Tibial artery (tissue), 4 donors: ENCODE measurements at places on chromosomes 6 and 20.

DNA sequence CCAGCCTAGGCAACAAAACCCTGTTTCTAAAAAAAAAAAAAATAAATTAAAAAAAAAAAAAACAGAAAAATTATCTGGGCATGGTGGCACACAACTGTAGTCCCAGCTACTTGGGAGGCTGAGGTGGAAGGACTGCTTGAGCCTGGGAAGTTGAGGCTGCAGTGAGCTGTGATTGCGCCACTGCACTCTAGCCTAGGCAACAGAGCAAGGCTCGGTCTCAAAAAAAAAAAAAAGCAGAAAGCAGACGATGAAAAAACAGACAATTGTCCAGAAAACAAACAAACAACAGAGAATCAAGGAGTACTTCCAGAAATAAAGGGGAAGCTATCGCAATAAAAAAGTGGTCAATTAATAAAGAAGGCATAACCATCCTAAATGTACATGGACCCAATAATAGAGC lies 229.4 kb downstream of the GMDS start:
- H3K4me3 ChIP-seq: no peak overlapping the region

DNA sequence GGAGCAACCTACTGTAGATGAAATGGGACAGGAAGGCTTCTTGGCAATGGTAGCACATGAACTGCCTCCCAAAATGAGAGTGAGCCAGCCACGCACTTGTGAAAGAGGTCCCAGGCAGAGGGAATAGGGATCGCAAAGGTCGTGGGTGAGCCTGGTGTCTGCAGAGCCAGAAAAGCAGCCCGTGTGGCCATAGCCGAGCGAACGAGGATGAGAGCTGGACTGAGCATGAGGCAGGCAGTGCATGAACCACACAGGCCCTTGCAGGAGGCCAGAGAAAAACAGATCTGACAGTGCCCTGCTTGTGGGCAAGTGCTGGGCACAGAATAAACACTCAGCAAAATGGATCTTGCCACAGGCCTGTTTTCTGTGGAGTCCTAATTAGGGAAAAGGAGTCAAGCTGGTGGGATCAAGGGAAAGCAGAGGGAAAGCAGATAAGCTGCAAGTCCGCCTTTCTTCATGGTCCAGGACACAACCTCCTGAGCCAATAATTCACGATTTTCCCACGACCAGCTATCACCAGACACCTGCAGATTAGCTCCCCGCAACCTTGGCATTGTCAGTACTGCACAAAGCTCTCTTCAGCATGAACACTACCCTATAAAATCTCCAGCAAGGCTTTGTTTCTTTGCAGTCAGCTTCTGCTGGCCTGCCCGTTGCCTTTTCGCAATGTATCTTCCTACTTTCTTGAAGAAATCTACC lies 44.0 kb downstream of the GCNT2 start:
- no peaks in the 10 kb centered on the region for H3K36me3 ChIP-seq
- H3K4me1 ChIP-seq: no peaks in the 10 kb centered on the region
- H3K27ac ChIP-seq: no peak overlapping the region
- H3K4me3 ChIP-seq: no peak overlapping the region
- H3K27me3 ChIP-seq: no peaks in the 10 kb centered on the region

DNA sequence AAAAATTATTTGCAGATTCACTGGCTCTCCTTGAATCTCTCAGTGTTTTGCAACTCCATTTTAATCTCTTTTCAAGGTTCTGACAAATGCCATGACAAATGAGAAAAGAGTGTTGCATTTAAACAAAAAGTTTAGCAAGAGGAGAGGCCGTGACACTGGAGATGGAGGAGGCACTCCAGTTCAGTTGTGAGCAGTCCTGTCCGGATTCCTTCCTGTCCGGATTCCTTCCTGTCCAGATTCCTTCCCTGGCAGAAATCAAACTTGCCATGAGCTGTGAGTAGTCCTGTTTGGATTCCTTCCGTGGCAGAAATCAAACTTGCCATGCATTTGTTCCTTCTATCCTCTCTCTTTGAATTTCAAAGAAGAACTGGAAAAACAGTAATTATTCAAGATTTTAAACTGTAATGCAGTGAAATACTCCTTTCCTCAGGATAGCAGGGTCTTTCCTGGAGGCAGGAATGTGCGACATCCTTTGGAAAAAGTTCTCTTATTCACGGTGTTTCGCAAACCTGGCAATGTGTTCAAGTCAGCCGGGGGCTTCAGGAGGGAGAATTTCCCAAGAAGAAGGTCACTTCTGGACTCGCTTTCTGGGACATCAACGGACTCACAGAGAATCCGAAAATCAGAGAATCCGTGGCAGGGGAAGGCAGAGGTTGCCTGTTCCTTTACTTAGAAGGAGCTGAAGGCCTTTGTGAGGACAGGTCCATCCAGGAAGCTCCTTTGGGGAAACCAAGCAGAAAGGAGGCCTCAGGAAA lies 48.7 kb upstream of the DACT2 start:
- no peak overlapping the region for H3K4me3 ChIP-seq
- no peaks in the 10 kb centered on the region for H3K4me1 ChIP-seq
- H3K27ac ChIP-seq: no peak overlapping the region
- no peaks in the 10 kb centered on the region for H3K36me3 ChIP-seq

DNA sequence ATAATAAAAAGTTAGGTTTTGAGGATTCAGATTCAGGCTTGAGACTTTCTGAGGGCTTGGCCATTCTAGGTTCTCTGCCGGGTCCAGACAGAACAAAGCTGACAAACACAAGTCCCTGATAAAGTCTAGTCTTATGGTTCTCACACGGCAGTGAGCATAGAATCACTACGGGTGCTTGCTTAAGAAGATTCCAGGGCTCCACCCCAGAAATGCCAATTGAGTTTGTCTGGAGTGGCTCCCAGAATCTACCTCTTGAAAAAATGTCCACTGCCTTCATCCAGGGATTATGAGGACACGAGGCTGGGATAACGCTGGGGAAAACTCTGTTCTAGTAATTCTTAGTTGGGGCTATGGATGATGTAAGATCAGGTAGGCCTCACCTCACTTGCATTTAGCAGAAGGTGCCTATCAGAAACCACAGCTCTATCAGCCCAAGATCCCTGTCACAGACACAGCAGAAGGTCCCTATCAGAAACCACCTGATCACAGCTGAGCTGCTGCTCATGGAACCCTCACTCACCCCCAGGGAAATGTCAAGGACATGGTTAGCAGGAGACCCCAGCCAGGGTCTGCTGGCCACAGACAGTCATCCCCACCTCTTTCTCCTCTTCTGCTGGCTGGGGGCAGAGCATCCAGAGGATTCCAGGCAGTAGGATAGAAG lies 52.3 kb downstream of the RAB44 start:
- H3K27me3 ChIP-seq: no peaks in the 10 kb centered on the region
- no peak overlapping the region for H3K4me3 ChIP-seq
- H3K27ac ChIP-seq: no peak overlapping the region
- DNase-seq: no peak

DNA sequence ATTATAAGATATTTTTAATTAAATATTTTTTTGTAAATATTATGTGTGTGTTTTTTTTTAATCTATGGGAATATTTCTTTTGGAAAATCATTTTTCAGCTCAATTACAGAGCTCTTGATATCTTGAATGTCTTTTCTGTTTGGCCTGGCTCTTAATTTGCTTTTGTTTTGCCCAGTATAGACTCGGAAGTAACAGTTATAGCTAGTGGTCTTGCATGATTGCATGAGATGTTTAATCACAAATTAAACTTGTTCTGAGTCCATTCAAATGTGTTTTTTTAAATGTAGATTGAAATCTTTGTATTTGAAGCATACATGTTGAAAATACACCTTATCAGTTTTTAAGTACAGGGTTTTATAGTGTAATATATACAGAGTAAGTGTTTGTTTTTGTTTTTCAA lies 2.6 kb downstream of the ID4 start:
- no peak for DNase-seq
- H3K27me3 ChIP-seq: no peaks in the 10 kb centered on the region
- peak overlapping the region; percentile 97 for H3K27ac ChIP-seq
- peaks cover 11% of the 10 kb centered on the region for H3K4me1 ChIP-seq
- H3K4me3 ChIP-seq: peak overlapping the region; percentile 74

GRCh38 chr6:112951829-112952228 lies 604.7 kb downstream of the RFPL4B start:
- no peak overlapping the region for H3K4me3 ChIP-seq
- no peak for DNase-seq
- no peaks in the 10 kb centered on the region for H3K36me3 ChIP-seq
- H3K27me3 ChIP-seq: no peaks in the 10 kb centered on the region

DNA sequence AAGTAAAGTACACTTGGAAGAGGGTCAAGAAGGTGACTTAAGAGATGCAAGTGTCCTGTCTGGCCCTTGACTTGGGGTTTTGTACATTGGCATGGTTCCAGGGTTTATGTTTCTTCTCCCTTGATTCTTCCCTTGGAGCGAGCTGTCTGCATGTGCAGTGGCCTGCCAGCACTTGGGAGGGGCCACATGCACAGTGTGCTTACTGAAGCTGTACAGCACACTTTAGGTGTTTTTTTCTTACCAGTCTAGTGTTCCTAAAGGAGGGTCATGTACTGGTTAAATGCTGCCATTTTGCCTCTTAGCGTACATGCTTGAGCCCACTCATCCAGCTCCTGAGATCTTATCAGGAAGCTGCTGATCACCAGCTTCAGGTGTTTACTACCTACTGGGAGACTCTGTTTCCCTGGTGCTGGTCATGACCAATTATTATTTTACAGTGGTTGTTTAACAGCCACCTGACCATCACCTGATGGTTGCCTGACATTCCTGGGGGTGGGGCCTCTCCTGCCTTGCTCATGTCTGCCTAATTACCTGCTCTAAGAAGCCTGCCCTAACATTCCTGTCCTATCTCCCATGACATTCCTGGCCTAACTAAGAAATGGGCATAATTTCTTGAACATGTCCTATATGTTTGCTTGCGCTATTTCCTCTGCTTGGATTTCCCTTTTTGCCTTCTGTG lies 182.9 kb downstream of the MCHR2 start:
- no peak for DNase-seq
- no peak overlapping the region for H3K27ac ChIP-seq
- no peaks in the 10 kb centered on the region for H3K36me3 ChIP-seq

GRCh38 chr20:16224836-16225235 lies 348.4 kb downstream of the KIF16B start:
- no peaks in the 10 kb centered on the region for H3K27me3 ChIP-seq
- no peaks in the 10 kb centered on the region for H3K36me3 ChIP-seq
- no peak overlapping the region for H3K27ac ChIP-seq
- no peak overlapping the region for H3K4me3 ChIP-seq
- no peaks in the 10 kb centered on the region for H3K4me1 ChIP-seq

DNA sequence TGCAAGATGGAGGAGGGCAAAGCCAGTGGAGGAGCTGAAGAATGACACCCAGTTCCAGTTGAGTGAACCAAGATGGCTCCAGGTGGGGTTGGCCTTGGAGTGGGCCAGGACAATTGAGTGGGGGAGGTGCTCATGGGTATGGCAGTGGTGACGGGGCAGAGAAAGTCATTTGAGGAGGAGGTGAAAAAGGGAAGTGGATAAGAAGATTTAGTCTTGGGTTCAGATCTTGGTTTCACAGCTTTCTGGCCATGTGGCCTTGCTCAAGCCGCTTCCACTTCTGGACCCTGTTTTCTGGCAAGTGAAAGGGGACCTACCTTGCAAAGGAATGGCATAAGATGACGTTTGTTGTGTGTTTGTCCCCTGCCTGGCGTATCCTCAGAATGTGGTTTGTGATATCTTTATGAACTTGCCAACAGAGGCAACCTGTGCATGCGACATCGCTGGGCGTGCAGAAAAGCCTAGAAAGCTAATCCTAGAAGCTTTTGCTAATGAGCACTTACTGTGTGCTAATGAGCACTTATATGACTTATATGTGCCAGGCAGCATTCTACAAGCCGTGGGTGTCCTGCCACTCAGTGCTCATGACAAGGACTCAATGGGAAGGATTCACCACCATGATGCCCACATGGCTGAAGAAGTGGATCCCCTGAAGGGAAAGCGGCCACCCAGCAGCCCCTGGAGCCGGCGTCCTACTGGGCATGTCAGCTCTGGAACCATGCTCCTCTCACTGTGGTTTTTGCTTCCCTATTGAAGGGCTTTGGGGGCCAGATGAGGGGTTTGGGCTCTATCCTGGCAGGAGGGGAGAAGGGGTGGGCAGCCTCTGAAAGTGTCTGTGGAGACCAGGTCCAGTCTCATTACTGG lies 23.6 kb upstream of the STX16 start:
- H3K27me3 ChIP-seq: no peaks in the 10 kb centered on the region
- H3K4me3 ChIP-seq: no peak overlapping the region
- no peaks in the 10 kb centered on the region for H3K36me3 ChIP-seq
- H3K27ac ChIP-seq: no peak overlapping the region

GRCh38 chr6:92196325-92196724 lies 1223.0 kb downstream of the EPHA7 start:
- no peaks in the 10 kb centered on the region for H3K36me3 ChIP-seq
- no peak overlapping the region for H3K4me3 ChIP-seq
- no peaks in the 10 kb centered on the region for H3K27me3 ChIP-seq
- no peaks in the 10 kb centered on the region for H3K4me1 ChIP-seq
- H3K27ac ChIP-seq: no peak overlapping the region

GRCh38 chr6:149335924-149336608 lies 18.6 kb downstream of the TAB2 start:
- H3K4me3 ChIP-seq: no peak overlapping the region
- H3K36me3 ChIP-seq: no peaks in the 10 kb centered on the region
- DNase-seq: no peak

DNA sequence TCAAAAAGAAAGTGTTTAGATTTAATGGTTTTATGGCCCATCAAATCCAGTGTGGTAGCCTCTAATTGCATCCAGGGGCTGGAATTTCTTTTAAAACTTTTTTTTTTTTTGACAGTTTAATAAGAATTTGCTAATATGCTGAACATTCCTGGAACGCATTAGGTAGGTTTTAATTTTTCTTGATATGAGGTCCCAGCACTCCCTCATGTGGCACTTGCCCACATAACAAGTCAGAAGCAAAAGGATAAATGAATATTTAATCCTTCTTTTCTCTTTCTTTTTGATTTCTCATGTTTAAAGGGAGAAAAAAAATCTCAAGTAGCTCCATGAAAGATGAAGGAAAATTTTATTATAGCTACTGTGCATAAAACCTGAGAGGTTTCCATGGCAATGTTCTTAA lies 13.5 kb downstream of the HAO1 start:
- no peak for DNase-seq
- no peaks in the 10 kb centered on the region for H3K36me3 ChIP-seq
- H3K27ac ChIP-seq: no peak overlapping the region
- no peaks in the 10 kb centered on the region for H3K27me3 ChIP-seq
- no peaks in the 10 kb centered on the region for H3K4me1 ChIP-seq
- no peak overlapping the region for H3K4me3 ChIP-seq

DNA sequence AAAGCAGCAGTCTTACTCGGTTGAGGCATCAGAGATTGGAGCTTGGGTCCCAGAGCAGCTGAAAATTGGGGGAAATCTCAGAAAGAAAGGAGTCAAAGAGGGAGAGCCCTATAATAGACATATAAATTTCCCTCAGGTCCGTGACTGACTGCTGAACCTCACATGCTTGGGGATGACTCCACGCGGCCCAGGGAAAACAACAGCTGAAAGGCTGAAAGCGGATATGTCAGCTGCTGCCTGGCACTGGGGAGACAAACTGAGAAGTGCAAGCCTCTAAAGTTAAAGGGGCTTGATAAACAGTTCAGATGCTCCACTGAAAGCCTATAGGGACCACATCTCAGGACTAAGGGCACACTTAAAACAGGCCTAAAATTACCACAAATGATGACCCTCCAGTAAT lies 255.9 kb upstream of the RIN2 start:
- no peak overlapping the region for H3K27ac ChIP-seq
- H3K27me3 ChIP-seq: no peaks in the 10 kb centered on the region
- H3K36me3 ChIP-seq: no peaks in the 10 kb centered on the region
- no peak overlapping the region for H3K4me3 ChIP-seq
- H3K4me1 ChIP-seq: peaks cover 11% of the 10 kb centered on the region

- DNase-seq: no peak
- H3K27ac ChIP-seq: no peak overlapping the region
- no peak overlapping the region for H3K4me3 ChIP-seq
- H3K36me3 ChIP-seq: no peaks in the 10 kb centered on the region
- no peaks in the 10 kb centered on the region for H3K27me3 ChIP-seq
Measured at GRCh38 chr6:14754751-14755513, 490.9 kb upstream of the JARID2 start.
